GM12878 (cell line): ENCODE measurements at places on chromosomes 1 and 21.

- no peak for DNase-seq
Measured at GRCh38 chr21:36759348-36760083, 60.6 kb downstream of the SIM2 start.

GRCh38 chr1:1847890-1848289, 43.0 kb downstream of the GNB1 start:
- no peak for DNase-seq

- no peak for DNase-seq
Measured at GRCh38 chr1:173852105-173852504, 15.7 kb downstream of the GAS5 start.

- no peak for DNase-seq
Measured at GRCh38 chr1:66495495-66495894, 38.5 kb upstream of the SGIP1 start.

- no peak for DNase-seq
Measured at GRCh38 chr1:182357171-182357570, 34.4 kb downstream of the GLUL start.

DNA sequence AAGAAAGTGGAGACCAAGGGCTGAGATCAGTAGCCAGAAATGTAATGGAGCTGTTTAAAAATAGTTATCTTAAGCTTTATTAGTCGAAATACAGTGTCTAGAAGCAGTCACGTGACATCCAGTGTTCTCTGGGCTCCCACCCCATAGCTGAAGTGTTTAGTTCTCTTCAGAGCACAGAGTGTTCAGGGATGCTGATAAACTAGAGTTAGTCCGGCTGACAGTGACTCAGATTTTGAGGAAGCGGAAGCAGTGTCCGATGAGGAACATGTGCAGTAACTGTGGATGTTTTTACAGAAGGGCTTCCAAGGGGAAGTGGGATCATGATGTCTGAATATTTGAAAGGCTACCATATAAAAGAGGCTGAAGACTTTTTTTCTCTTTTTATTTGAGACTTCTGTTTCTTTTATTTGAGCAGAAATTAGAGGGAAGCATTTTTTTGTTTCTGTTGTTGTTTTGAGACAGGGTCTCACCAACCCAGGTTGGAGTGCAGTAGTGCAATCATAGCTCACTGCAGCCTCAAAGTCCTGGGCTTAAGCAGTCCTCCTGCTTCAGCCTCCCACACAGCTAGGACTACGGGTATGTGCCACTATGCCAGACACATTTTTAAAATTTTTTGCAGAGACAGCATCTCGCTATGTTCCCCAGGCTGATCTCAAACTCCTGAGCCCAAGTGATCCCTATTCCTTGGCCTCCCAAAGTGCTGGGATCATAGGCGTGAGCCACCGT, 124.2 kb downstream of the GALNT2 start:
- no peak for DNase-seq

- no peak for DNase-seq
Measured at GRCh38 chr21:44445145-44445812, 10.0 kb upstream of the LRRC3 start.
